ENCODE measurements at places on chromosomes 12 and 14.

GRCh38 chr12:71392521-71393145 lies 47.0 kb upstream of the LGR5 start:
- peak; percentile 76 for DNase-seq

DNA sequence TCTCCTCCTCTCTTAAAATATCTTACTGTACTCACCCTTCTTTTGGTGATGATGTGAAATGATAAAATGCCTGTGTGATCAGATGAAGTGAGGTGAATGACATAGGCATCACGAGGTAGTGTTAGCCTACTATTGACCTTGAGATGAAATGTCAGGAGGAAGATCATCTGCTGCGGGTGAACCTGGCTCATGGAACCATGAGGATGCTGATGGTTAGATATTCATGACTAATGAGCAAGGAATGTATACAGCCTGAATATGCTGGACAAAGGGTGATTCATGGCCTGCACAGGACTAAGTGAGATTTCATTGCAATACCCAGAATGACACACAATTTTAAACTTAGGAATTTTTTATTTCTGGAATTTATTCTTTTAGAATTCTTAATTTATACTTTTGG lies 89.6 kb downstream of the DAAM1 start:
- DNase-seq = no peak

DNA sequence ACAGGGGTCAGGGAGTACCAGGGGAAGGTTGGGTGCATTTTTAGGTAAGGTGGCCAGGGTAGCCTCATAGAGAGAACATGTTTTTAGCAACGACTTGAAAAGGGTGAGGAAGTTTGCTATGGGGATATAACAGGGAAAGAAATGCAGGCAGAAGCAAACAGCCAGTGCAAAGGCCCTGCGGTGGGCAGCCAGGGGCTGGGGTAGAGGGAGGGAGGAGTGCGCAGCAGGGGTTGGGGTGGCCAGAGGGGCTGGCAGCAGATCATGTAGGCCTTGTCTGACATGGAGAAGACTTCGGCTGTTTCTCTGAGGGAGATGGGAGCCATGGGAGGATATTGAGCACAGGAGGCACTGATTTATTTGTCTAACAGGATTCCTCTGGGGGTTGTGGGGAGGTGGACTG lies 242.5 kb downstream of the RBM19 start:
- no peak for DNase-seq

DNA sequence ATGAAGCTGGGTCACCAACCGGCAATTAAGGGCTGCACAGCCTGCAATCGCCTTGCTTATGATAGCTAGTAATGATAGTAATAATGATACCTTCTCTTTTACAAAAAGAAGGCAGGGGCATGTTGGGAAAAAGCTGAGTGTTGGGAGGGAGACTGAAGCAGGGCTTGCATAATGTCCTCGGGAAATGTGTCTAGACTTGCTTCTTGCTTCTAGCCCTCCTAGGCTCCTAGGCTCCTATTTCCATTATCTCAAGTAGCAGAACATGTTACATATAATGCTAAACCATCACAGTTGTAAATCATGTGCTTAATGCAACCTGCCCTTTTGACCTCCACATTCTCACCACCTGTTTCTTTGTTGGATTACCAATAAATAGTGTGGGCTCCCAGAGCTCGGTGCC lies 18.7 kb downstream of the RERGL start:
- no peak for DNase-seq

GRCh38 chr12:3092764-3093163 lies 15.6 kb downstream of the TSPAN9 start:
- DNase-seq = no peak

- DNase-seq = no peak
These were observed 28.6 kb downstream of the PYM1 start for GRCh38 chr12:55899082-55899481.

DNA sequence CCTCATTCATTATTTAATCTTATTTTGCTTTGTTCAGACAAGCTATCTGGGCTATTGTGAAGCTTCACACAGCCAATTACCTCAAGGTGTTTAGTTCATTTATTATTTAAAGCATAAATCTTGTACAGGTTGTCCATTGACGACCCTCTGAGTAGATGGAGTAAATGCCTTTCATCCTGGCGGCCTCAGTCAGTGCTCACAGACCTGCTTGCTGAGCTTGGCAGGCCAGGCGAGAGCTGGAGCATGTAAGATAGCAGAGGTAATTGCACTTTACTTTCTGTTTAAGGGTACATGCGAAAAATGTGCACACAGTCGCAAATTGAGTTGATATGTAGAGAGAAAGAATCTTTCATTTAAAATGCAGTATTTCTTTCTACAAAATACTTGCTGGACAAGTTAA lies 224.4 kb downstream of the NPAS3 start:
- DNase-seq = peak; percentile 36

- no peak for DNase-seq
These were observed 71.7 kb downstream of the SLC2A13 start for GRCh38 chr12:40034156-40034555.

DNA sequence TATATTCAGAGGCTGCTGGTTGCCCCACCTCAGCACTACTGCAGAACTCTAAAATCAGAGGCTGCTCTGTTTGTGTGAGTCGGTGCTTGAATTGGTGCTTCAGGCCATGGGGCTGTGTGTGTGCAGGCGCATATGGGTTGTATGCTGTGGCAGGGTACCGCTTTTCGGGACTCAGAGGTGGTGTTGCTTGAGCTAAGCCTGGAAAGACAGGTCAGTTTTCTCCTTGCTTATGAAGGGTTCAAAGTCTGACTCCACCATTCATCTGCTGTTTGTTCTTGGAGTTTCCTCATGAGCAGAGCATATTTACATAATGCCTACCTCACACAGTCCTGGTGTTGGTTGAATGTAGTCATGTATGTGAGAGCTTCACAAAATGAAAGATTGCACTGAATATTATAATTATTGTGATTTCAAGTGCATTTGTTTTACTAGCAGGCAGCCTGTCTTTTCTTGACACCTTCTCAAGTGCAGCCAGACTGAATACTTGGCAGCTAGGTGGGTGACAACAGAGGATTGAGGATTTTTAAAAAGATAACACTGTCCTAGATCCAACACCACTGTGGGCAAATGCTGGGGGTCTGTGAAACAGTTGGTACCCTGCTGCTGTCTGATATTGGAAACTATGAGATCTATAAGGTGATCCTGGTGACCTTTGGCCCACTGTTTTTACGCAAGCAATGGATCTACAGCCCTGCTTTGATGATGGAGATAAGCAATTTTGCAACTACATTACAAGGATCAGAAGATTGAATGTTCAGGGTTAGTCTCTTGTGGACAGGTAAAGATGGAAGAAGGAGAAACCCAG lies 1.0 kb upstream of the ANG start:
- DNase-seq = no peak

GRCh38 chr12:28708918-28709371 lies 440.1 kb upstream of the FAR2 start:
- no peak for DNase-seq

DNA sequence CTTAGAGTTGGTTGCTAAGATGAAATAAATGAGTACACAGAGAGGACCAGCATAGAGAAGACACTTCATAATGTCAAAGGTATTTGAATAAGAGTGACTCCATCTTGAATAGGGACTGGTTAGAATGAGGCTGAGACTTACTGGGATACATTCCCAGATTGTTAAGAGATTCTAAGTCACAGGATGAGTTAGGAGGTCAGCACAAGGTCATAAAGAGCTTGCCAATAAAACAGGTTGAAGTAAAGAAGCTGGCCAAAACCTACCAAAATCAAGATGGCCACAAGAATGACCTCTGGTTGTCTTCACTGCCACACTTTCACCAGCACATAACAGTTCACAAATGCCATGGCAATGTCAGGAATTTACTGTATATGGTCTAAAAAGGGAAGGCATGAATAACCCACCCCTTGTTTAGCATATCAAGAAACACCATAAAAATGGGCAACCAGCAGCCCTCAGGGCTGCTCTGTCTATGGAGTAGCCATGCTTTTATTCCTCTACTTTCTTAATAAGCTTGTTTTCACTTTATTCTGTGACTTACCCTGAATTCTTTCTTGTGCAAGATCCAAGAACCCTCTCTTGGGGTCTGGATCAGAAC lies 8.3 kb upstream of the SERPINA1 start:
- no peak for DNase-seq

DNA sequence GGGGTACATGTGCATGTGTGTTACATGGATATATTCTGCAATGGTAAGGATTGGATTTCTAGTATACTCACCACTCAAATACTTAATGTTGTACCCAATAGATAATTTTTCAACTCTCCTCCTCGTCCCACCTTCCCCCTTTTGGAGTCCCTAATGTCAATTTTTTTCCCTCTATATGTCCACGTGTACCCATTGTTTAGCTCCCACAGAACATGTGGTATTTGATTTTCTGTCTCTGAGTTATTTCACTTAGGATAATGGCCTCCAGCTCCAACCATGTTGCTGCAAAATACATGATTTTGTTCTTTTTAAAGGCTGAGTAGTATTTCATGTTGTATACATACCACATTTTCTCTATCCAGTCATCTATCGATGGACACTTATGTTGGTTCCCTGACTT lies 97.2 kb upstream of the TMTC1 start:
- DNase-seq = no peak

DNA sequence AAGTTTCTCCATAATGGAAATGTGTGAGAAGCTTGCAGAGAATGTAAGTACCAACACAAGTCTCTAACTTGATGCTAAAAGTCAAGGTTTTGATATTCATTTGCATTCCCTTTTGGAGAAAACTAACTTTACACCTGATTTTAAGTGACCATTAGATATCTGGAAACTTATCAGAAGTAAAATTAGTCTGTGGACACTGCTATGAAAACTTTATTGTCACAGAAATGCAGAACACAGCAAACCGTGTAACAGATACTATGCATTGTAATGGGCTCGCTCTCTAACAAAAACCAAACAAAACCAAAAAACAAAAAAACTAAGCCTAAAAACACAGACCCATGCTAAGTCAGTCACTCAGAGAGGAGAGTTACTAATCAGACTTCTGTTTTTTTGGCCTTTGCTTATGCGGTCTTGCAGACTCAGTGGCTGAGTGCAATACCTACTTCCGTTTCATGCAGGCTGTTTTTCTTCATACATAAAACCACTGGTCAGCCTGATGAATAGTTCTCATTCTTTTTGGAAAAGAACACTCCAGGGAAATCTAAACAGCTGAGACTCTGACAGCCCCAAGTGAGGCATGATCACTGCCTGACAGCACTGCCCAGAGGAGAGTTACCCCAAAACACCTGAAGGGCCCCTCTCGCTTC lies 35.7 kb downstream of the NRDE2 start:
- DNase-seq = no peak

- no peak for DNase-seq
These were observed 50.7 kb upstream of the TMEM260 start for GRCh38 chr14:56528927-56529326.

- DNase-seq = no peak
These were observed 215.8 kb downstream of the PCNX1 start for GRCh38 chr14:71122866-71123565.

DNA sequence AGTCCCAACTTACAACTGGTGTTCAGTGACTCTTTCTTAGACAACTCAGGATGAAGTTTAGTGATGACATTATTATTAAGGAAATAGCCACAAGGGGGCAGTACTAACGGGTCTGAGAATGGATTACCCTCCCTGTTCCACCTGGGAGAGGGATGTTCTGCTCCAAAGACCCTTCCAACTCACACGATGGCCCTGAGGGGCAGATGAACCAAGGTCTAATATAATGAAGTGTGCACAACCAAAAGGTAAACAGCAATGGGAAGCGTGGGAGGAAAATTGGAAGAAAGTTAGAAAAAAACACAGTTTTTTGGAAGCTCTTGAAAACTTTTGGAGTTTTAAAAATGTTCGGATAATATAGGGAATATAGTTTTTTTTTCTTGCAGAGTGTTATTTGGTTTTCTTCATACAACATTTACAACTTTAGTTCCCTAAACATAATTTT lies 24.0 kb downstream of the FGF6 start:
- peak; percentile 53 for DNase-seq

GRCh38 chr12:112303004-112303403 lies 79.2 kb downstream of the HECTD4 start:
- no peak for DNase-seq

DNA sequence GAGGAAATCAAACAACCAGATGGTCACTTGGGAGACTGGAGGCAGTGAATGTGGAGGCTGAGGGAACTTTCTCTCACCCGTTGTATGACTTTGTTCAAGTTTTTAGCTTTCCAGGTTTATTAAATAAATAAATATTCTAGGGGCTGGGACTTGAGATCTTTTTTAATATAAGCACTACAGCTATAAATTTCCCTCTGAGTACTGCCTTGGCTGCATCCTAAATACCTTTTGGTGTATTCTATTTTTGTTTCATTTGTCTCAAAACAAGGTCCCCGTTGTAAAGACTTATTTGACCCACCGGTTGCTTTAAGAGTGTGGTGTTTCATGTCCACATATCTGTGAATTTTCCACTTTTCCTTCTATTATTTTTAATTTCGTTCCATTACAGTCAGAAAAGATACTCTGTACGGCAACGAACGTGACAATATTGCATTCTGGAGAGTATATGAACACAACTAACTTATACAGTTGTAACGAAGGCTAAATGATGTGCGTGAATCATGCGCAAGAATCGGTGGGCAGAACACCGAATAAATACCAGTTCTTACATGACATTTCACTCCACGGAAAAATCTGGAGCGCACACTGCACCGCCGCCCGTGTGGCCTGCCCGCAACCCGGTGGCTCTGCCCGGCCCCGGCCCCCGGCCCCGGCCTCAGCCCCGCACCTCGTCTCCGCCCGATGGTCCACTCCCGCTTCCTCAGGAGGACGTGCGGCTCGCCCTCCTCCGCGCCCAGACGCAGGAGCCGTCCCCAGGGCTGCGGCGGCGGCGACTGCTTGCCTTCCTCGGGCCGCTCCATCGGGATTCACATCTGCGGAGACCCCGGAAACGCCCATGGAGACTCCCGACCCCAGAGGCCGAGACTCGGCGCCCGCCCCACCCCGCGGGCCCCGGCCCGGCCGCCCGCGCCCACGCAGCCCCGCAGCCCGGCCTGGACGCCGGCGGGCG lies 602 bp downstream of the CHFR start:
- DNase-seq = no peak

- DNase-seq = no peak
These were observed 25.5 kb downstream of the ATF7IP start for GRCh38 chr12:14390870-14391530.

DNA sequence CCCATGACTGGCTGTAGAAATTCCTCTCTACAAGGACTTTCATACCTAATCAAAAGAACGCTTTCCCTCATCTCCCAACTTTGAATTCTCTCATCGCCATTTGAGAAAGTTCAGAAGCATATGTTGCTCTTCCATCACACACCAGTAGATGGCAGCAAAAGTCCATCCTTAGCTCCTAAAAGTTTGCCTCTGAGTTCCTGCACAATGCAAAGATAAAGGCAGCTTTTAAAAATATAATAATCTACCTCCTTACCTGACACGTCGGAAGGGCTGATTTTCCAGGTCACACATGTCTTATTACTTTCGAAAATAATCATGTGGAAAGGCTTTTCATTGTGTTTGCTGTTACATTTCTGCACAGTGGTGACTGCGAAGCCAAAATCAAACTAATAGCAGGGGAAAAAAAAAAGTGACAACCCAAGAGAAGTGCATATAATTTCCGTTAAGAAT lies 456.7 kb upstream of the SEL1L start:
- DNase-seq = peak; percentile 20
